ENCODE measurements at places on chromosomes 1 and 21. TPM values are rescaled to one million over a fixed set of nuclear protein-coding genes. Genes with fewer than 3 reads are reported as not detected.

The ATAD3C gene
- total RNA-seq, result 4.2 TPM

The FCGR3A gene
- total RNA-seq, result not detected

The TOMM40L gene
- 6.7 TPM for total RNA-seq

The CFHR3 gene
- 0.28 TPM for total RNA-seq

The GUCA2A gene
- not detected for total RNA-seq

The PTPRU gene
- 44.3 TPM for total RNA-seq

The CYP4X1 gene
- not detected for total RNA-seq

The CFAP107 gene
- total RNA-seq, result not detected

The CAPN8 gene
- total RNA-seq, result 94.7 TPM

The RAVER2 gene
- total RNA-seq, result 12.4 TPM

The HCRTR1 gene
- total RNA-seq, result not detected

The ZNF692 gene
- total RNA-seq, result 46.6 TPM

The S100A7A gene
- total RNA-seq, result not detected

The LCA5L gene
- total RNA-seq, result 1.8 TPM

The NEXN gene
- 0.92 TPM for total RNA-seq

The AMPD1 gene
- not detected for total RNA-seq

The MAP3K7CL gene
- total RNA-seq, result 0.50 TPM

The C1orf50 gene
- 8.3 TPM for total RNA-seq

The MATN1 gene
- total RNA-seq, result 0.37 TPM

The RPE65 gene
- not detected for total RNA-seq

The NFASC gene
- total RNA-seq, result not detected

The SUSD4 gene
- 3.2 TPM for total RNA-seq

The ZFP69 gene
- 4.8 TPM for total RNA-seq

The CLCA2 gene
- total RNA-seq, result 0.25 TPM

The CYP2J2 gene
- 1.6 TPM for total RNA-seq

The HRNR gene
- total RNA-seq, result not detected

The FAM72D gene
- 8.3 TPM for total RNA-seq

The S1PR1 gene
- 0.15 TPM for total RNA-seq

The ACTA1 gene
- total RNA-seq, result not detected

The NR1I3 gene
- total RNA-seq, result not detected

The PTPRC gene
- total RNA-seq, result 0.79 TPM

The C1orf198 gene
- 20.5 TPM for total RNA-seq
